ENCODE measurements at places on chromosomes 5 and 9. TPM values are rescaled to one million over a fixed set of nuclear protein-coding genes. Genes with fewer than 3 reads are reported as not detected.

Gene GARIN3
- polyA plus RNA-seq: not detected

Gene RANBP17
- 3.0 TPM for polyA plus RNA-seq

Gene HMMR
- polyA plus RNA-seq: 38.4 TPM

Gene ANKRD34B
- not detected for polyA plus RNA-seq

Gene PDLIM4
- 0.20 TPM for polyA plus RNA-seq

Gene NUTM2F
- not detected for polyA plus RNA-seq

Gene PCDHB9
- polyA plus RNA-seq: 0.11 TPM

Gene SLC25A2
- polyA plus RNA-seq: not detected

Gene IL11RA
- polyA plus RNA-seq: 7.8 TPM

Gene SLU7
- polyA plus RNA-seq: 75.5 TPM

Gene NUTM2G
- not detected for polyA plus RNA-seq

Gene PANK3
- 25.7 TPM for polyA plus RNA-seq

Gene PSD2
- 0.03 TPM for polyA plus RNA-seq

Gene RNF208
- polyA plus RNA-seq: 1.7 TPM

Gene NFIB
- polyA plus RNA-seq: 10.7 TPM

Gene OSMR
- 61.2 TPM for polyA plus RNA-seq

Gene C9orf153
- 0.06 TPM for polyA plus RNA-seq

Gene CRB2
- 0.10 TPM for polyA plus RNA-seq

Gene GADD45G
- 0.15 TPM for polyA plus RNA-seq

Gene ALDH1A1
- polyA plus RNA-seq: 9,987 TPM

Gene KIAA0825
- polyA plus RNA-seq: 0.75 TPM

Gene GMCL2
- not detected for polyA plus RNA-seq

Gene FOXI1
- not detected for polyA plus RNA-seq

Gene DND1
- 1.0 TPM for polyA plus RNA-seq

Gene PCDHGA2
- 0.78 TPM for polyA plus RNA-seq

Gene TLX3
- not detected for polyA plus RNA-seq

Gene MEF2C
- 0.06 TPM for polyA plus RNA-seq

Gene VAV2
- polyA plus RNA-seq: 19.5 TPM

Gene BOD1
- 59.1 TPM for polyA plus RNA-seq

Gene ENTR1
- 66.7 TPM for polyA plus RNA-seq

Gene CCNJL
- polyA plus RNA-seq: 7.4 TPM

Gene NMRK1
- 8.0 TPM for polyA plus RNA-seq

Data from A549 (cell line).